ENCODE measurements at places on chromosomes 6 and 20.

GRCh38 chr6:114556846-114557488, 214.1 kb upstream of the HS3ST5 start:
- DNase-seq: no peak

DNA sequence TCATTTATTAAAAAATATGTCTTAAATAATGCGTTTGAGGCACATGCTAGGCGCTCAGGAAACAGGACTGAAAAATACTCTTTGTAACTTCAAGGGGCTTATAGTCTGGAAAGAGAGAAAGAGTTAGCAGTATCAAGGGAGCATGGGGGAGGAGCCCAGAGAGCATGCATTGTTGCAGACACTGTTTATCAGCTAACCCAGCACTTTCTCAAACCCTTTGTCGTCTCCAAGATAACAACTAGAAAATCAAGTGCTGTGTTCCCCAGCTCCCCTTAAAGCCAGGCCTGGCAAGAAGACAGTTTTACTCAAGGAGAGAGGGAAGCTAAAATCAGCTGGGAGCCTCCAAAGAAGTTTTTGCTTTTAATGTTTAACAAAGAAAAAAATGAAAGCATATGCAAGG, 98.4 kb downstream of the PERP start:
- no peak for DNase-seq

DNA sequence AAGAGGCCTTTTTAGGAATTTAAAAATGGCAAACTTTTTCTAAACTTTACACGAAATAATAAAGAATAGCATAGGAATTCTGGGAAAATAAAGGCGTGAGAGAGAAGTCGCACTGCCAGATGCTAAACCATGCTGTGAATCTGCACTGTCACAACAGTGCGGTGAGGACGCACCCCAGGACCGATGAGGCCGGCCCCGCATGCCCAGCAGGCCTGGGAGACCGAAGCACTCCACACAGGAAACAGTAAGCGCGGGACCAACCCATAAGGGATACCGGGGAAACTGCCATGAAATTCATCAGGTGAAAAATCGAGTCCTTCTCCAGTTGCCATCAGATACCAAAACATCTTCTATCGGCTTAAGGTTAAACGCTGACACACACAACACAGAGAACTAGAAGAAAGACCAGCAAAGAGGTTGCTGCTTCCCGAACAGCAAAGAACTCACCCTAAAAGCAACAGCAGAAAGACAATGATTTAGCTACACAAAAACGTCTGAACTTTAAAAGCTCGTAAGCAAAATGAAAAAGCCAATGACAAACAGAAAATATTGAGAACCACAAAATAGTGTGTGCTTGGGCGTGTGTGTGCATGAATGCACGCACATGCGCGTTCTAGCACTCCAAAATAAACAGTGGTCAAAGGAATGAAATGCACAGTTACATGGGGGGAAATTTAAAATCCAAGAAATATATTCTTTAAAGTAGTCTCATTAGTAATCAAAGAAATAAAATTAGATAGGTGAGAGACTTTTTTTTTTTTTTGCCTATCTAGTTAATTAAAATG, 15.4 kb downstream of the RAMACL start:
- DNase-seq: no peak

- no peak for DNase-seq
These were observed 58.6 kb downstream of the GFOD1 start for GRCh38 chr6:13428583-13429405.

GRCh38 chr6:150579611-150580010, 20.1 kb upstream of the PLEKHG1 start:
- no peak for DNase-seq

- DNase-seq: no peak
These were observed 119.9 kb upstream of the CEP85L start for GRCh38 chr6:118771253-118771652.
